NCI-H510A (cell line): ENCODE measurements at places on chromosomes 3 and 15.

GRCh38 chr3:124372775-124373174, 357.5 kb upstream of the UMPS start:
- DNase-seq = no peak

DNA sequence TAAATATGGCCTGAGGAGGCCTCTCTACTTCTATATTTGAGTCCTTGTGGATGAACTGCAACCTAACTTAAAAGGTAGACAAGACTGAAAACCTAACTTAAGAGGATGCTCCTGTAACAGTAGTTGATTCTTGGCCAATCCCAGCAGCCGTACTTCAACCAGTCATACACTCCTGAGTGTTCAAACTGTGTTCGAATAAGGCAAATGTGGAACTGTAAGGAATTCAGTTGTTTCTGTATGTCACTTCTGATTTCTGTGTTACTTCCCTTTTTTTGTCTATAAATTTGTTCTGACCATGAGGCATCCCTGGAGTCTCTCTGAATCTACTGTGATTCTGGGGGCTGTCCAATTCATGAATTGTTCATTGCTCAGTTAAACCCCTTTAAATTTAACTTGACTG, 20.5 kb downstream of the GALK2 start:
- no peak for DNase-seq

GRCh38 chr3:107753976-107754375, 231.2 kb downstream of the BBX start:
- no peak for DNase-seq

DNA sequence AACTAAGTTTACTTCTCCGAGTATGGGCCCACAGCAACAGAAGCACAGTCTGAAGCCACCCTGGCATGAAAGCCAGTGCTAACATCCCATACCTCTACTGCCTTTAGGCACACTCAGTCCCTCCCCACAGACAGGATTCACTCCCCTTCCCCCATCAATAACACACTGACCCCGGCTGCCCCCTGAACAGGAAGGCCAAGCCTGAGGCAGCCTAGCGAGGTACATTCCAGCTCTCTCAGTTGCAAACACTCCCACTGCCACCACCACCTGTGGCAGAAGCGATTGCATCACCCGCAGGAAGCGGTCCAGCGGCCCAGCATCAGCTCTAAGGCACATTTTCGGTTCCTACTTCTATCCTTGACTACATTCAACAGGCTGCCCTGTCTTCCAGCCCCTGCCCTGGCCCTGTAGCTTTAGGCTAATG, 7.0 kb upstream of the BMF start:
- DNase-seq = no peak

DNA sequence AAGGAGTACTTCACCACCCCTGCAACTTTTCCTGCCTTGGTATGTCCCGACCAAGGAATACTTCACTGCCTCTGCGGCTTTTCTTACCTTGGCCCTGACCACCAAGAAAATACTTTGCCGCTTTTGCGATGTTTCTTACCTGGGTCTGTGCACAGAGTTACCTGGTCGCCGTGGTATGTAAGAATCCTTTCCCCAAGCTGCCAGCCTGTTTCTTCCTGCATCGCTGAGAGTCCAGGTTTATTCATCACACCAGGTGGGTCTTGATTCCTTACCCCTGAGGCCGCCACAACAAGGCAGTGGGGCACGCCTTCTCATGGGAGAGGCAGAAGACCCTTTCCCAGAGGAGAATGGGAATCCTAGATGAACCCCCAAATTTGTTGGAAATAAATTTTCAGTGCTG, 511.3 kb downstream of the EDEM1 start:
- DNase-seq = no peak

DNA sequence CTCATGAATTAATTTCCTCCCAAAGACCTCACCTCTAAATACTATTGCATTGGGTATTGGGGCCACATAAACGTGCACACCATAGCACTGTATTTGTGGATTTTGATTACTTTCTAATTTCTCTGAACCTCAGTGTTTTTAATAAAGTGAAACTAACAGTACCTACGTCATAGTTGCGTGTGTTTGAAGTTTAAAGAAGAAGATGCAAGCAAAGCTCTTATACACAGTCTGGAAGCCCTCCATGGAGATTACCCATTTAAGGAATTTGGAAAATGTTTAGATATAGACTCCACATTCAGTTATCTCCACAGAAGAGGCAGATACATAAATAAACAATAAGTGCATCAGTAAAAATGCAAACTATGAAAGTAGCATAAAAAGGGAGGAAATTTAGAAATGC, 581.1 kb upstream of the GBE1 start:
- no peak for DNase-seq

GRCh38 chr3:129034642-129035041, 25.9 kb upstream of the GP9 start:
- no peak for DNase-seq

DNA sequence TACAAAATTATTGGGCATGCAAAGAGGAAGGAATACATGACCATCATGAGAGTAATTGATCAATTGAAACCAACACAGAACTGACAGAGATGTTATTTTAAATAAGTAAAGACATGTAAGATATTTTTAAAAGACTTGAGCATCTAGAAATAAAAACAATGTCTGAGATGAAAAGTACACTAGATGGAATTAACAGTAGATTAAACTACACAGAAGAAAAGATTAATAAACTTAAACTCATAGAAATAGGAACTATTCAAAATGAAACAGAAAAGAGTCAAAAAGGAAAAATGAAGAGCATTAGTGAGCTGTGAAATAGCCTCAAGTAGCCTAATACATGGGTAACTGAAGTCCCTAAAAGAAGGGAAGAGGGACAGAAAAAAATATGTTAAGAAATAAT, 8.5 kb upstream of the ARF4 start:
- DNase-seq = no peak

- DNase-seq = no peak
Measured at GRCh38 chr15:66947471-66947870, 117.9 kb upstream of the SMAD3 start.

GRCh38 chr3:43676441-43676840, 14.3 kb upstream of the ABHD5 start:
- no peak for DNase-seq

DNA sequence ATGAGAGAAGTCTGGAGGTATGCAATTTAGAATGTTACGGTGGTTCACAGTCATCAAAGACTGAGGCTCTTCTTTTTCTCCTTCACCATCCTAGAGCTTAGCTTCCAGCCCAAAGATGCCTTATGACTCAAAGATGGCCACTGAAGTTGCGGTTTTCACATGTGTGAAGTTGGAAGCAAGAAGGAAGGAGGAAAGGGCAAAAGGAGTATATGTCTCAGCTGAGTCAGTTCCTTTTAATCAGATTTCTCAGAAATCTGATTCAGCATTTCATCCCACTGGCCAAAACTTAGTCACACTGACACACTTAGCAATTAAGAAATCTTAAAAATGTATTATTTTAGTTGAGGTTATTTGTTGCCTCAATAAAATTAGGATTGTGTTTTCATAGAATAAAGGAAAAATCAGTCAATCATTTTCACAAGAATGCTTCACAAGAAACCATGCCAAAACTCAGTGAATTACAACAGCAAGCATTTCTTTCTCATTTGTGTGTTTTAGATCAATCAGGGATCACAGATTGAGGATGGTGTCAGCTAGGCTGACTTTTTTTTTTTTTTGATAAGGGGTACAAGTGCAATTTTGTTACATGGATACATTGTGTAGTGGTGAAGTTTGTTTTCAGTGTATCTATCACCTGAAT, 211.1 kb upstream of the GADL1 start:
- DNase-seq = no peak

- DNase-seq = no peak
Measured at GRCh38 chr3:48678056-48678455, 7.7 kb downstream of the NCKIPSD start.

DNA sequence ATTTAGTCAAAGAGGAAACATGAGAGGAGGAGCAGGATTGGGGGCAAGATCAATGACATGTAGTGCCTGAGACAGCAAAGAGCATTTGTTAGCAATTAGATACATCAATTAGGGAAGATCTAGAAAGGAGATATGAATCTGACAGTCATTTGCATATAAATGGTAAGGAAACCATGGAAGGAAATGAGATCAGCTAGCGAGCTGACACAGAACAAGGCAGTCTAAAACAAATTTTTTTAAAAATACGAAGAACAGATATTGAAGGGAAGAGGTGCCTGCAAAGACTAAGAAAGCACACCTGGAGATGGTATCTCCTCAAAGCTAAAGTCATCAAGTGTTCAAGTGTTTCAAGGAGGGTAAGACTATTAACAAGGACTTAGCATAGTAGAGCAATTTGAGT, 4.6 kb downstream of the EPM2AIP1 start:
- DNase-seq = no peak

DNA sequence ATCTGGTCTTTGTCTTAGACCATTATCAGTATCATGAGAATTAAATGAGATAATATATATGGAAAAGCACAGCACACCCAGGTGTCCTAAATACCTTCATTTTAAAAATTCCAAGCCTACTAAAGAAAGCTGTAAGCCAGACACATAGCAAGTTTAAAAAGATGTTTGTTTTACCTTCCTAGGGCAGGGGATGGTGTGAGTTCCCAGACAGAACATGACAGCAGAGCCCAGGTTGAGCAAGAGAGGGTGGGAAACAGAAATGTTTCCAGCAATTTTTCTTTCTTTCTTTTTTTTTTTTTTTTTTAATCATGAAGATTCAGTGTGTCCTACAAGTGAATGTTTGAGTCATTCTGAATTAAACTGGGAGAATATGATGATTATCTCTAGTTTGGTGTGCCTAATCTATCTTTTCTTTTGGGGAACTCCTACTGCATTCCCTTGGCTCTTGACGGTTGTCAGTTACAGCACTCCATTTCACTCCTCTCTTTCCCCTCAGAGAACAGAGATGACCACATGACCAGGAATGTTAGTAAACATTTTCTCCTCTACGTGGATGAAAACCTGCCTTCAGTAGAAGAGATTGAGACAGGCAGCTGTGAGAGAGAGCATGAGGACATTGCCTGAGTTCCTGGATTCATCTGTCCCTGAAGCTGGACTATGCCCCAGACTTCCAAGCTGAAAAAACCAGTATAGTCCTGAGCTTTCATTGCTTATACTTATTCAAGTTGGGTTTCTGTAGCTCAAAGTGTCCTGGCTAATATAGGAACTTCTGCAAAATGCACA, 54.5 kb upstream of the ARL14 start:
- no peak for DNase-seq

DNA sequence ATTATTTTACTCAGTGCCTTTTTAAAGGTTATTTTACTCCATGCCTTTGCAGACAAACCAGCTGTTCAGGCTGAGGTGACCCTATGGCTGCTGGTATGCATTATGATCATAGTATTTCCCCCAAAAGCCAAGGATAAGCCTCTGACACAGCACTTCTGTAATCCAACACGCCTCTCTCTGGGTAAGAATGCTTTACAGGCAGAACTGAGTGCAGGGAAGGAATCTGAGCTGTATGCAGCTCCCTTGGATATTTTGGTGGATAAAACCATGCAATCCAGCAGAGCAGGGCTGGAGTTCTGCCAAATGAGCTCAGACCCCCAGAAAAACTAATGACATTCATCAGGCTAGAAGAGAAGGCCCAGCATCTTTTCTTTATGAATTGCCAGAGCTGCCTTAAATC, 11.7 kb upstream of the MAP1A start:
- DNase-seq = no peak

DNA sequence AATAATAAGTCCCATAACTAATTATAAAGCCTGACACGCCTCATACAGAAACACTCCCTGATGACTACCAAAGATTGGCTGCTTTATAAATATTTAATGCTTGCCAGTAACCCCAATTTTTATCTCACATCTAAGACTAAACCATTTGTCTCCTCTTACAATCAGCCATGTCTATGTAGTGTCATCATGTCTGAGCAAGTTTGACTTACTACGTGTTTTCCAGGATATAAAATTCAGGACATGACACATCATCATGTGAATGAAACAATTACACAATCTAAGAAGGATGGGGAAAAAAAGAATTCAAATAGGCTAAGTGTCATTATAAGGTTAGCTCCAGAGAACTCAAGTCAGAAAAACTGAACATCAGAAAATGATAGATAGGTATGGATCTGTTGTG, 208.7 kb downstream of the MECOM start:
- DNase-seq = no peak

DNA sequence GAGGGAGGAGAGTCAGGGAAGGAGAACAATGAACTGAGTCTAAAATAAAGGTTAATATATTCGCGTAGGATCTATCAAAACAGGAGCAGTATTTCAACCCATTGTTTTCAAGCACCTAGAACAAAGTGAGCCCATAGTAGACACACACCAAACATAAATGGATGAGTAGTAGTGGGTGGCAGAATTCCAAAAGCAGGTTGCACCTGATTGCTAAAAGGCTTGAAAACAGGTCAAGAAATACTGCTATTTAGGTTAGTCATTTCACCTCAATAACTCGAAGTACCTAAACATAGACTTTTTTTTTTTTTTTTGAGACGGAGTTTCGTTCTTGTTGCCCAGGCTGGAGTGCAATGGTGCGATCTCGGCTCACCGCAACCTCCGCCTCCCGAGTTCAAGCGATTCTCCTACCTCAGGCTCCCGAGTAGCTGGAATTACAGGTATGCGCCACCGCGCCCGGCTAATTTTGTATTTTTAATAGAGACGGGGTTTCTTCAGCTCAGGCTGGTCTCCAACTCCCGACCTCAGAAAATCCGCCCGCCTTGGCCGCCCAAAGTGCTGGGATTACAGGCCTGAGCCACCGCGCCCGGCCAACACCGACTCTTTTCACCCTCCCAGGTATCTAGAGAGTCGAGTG, 855 bp upstream of the ABHD5 start:
- no peak for DNase-seq

- DNase-seq = no peak
Measured at GRCh38 chr15:88605189-88606069, 15.7 kb upstream of the AEN start.

GRCh38 chr3:138933981-138934691, 12.8 kb downstream of the FOXL2 start:
- no peak for DNase-seq

DNA sequence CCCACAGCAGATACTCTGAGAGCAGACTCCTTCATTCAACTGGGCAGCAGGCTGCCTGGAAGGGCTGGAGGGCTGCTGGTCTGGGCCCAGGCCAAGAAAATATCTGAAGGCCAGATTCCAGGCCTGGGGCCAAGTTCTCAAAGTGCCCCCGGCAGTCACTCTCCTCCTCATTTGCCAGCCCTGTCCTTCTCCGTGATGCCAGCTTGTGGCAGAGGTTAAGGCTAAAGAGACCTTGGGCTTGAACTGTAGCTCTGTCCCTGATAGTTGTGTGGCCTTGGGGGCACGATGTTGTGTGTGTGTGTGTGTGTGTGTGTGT, 39.0 kb downstream of the FAM3D start:
- DNase-seq = no peak
